Panc1 (cell line): ENCODE measurements at places on chromosomes 12 and 14.
A peak's percentile ranks its signal among the peaks of the same experiment; 100 is the strongest.

- DNase-seq = no peak
These were observed 222.9 kb upstream of the LMO3 start for GRCh38 chr12:16828891-16829290.

- no peak for DNase-seq
These were observed 301.9 kb downstream of the CCER1 start for GRCh38 chr12:90653040-90653439.

- DNase-seq = no peak
These were observed 103.0 kb downstream of the SAMD4A start for GRCh38 chr14:54669721-54670561.

GRCh38 chr14:92748259-92749016 is at the start of gene LGMN:
LGMN (minus strand) TSS chr14:92748627; CDS start chr14:92732786, 15,841 bp downstream.
- peak; percentile 52 for DNase-seq

DNA sequence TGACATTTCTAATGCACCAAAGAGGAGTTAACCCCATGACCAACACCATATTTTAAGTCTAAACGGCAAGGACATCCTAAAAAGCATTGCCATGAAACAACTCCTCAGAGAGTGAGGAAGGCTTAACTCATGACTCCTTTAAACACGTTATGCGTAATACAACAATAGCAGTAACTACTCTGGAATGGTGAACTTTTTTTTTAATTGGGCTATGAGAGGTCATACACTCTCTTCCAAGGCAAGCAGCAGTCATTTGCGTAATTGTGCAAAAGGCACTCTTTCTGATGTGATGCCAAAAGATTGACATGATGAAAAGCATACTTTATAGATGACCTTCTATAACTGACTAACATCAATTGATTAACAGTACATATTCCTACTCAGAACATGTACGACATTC is 39.4 kb downstream of the RHOJ start:
- no peak for DNase-seq

- no peak for DNase-seq
These were observed 40.1 kb downstream of the SMIM41 start for GRCh38 chr12:52119398-52120254.

DNA sequence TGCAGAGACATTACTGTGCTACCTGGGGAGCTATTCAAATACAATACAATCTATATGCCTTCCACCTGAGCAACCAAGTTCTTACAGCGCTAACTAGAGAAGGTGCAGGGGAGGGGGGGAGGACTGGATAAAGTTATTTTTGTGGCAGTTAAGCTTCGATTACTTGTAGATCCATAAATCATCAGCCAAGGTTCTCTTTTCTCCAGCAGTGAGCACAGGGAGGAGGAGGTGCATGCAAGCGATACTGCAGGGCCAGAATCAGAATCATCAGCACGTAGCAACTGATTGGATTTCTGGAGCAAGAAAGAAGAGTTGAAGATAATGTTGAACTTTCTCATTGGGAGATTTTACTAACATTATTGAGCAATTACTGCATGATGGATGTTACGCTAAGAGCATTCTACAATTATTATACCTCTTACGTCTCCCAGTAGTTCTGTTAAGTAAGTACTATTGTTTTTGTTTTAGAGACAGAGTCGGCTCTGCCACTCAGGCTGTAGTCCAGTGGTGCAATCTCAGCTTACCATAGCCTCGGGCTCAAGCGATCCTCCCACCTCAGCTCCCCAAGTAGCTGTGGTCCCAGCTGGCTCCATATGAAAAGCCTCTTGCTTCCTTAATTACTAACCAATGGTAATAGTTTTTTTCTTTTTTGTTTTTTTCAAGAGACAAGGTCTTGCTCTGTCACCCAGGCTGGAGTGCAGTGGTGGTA is 74.6 kb upstream of the EEA1 start:
- no peak for DNase-seq

- no peak for DNase-seq
These were observed 193.9 kb downstream of the TRHDE start for GRCh38 chr12:72465940-72466630.

- DNase-seq = no peak
These were observed 188.7 kb upstream of the TMEM260 start for GRCh38 chr14:56390859-56391258.

GRCh38 chr14:33063521-33063920 is 124.8 kb downstream of the NPAS3 start:
- DNase-seq = no peak

DNA sequence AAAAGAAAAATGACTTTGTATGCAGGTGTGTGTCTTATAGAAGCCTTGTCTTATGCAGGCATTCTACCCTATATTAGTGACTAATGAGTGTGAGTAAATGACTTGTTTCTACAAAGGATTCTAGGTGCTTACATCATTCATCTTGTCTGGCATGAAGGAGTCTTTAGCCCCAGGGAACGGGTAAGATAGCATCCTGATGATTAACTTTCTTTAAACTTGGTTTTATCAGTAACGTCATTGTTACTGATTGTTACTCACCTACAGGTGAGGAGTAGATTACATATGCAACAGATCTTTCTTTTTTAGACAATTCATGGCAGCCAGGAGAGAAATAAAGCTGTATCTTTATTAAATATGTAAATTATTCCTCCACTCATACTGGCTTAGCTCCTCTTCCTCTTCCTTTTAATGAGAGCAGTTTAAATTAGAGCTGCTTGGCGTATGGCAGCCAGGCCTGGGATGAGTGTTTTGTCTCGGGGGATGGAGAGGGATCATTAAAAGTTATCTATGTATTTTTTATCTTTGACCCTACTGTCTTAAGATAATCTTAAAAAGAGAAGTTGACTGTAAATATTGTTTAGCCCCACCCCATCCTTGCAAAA is 57.2 kb upstream of the ATP2A2 start:
- no peak for DNase-seq

DNA sequence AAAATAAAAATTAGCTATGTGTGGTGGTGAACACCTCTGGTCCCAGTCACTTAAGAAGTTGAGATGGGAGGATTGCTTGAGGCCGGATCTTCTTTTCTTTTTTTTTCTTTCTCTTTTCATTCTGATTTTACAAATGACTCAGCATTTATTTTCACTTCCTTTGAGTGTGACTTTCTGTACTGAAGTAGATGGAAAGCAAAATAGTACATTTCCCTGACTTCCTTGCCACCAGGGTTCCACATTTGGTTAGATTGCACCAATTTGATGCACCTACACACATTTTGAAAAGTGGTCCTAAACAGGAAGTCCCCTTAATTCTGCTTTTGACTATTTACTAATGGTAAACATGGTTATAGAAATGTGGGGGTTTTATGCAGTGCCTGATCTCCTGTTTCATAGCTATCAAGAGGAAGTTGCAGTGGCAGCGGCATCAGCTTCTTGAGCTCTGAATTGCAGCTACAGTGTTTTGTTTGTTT is 13.0 kb upstream of the LEMD3 start:
- DNase-seq = no peak

DNA sequence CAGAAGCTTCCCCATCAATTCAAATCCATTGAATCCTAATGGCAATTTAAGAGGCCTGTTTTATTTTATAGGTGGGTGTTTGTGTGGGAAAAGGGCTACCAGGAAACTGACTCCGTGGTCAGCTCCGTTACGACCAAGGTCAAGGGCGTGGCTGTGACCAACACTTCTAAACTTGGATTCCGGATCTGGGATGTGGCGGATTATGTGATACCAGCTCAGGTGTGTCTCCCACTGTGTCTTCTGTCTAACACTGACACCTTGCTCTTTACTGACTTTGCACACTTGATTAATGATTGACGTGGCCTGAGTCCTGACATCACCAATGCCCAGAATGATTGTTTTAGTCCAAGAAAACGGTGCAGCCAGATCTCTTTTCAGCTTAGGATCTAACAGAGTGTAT is 7.1 kb downstream of the P2RX4 start:
- no peak for DNase-seq

GRCh38 chr12:21774358-21775132 is at the start of gene KCNJ8:
KCNJ8 (minus strand) TSS chr12:21774706; CDS start chr12:21773616, 1,090 bp downstream.
- DNase-seq = no peak

DNA sequence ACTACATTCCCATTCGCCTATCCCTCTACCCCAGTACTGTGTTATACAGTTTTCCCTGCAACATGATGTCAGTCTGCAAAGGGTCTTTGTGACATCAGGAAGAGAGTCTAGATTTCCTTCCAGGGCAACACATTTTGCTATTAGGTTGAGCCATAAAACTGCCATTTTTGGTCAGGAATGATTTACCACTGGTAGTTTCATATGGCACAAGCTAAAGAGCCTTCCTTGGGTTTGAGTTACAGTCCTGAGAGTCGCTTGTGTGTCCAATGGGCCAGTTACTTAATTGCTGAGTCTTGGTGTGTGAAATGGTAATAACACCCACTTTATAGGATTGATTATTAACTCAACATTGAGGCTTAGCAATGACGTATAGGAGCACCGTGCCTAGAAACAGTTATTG is 22.6 kb upstream of the AMIGO2 start:
- DNase-seq = no peak

DNA sequence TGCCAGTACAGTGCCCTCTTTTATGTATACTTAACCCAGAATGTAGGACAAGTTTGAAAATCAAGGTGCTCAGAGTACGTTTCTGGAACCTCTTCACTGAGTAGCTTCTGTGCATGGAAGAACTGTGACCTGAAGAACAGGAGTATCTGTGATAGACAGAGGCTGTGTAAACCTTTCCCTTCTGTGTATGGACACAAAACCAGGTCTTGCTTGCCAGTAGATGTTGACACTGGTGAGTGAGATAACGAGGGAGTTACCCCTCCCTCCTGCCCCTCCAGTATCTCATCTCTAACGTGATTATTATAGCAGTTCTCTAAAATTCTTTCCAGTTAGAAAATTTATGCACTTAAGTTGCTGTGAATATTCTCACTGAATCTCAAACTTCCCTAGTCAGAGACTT is 170.8 kb downstream of the RPL10L start:
- DNase-seq = no peak

DNA sequence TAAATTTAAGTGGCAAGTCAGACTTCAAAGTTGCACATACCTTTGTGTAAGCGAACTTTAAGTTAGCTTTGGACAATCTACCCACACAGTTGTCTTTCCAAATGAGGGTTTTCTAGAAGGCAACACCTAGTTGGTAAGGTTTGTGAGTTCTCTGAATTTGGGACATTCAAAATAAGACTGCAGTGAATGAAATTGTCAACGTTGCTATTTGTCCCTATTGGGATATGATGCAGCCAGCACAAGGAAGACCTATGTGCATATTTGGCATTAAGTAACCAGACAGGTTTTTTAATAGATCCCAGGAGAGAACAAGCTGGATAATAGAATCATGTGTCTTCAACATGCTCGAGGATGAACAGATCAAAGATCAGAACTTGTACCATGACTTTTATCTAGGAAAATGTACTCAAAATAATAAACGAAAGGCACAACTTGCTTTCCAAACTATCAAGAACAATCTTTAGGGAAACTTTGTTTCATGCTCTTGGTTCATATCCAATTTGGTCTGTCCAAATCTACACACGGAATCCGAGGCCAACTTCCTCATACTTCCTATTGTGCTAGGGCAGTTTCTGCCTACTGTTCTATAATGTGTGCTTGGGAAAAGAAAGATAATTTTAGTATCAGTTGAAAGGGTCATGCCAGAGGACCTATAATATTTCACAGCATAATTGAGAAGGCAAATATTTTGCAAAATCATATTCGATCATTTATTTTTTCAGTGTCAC is 284.2 kb upstream of the SOX5 start:
- no peak for DNase-seq

DNA sequence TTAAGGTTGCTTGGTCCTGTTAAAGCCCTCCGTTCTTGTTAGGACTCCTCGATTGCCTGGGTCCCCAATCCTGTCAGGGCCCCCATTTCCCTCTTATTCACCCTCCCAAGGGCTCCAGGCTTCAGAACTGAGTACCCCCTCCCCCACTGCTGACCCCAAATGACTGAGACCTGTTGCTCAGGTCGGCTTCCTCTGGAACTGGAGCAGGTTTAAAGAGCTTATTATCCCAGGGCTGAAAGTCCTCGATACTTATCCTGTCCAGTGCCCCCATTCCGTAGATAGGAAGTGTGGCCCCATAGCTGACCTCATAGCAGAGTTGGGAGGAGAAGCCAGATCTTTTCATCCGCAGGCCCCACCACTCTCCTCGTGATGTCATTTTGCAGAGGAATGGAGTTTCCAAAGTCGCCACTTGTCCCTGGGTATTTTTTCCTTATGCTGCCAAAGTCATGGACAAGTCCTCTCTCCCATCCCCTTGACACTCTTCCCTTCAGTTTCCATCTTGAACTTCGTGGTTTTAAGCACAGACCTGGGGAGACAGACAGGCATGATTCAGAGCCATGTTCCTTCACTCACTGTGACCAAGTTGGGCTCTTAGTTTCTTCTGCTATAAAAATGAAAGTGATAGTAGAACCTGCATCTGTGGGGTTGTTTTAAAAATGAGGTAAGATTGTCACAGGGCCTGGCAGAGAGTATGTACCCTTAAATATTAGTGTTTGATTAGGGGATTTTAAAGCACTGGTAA is 1.2 kb downstream of the USP30 start:
- no peak for DNase-seq

DNA sequence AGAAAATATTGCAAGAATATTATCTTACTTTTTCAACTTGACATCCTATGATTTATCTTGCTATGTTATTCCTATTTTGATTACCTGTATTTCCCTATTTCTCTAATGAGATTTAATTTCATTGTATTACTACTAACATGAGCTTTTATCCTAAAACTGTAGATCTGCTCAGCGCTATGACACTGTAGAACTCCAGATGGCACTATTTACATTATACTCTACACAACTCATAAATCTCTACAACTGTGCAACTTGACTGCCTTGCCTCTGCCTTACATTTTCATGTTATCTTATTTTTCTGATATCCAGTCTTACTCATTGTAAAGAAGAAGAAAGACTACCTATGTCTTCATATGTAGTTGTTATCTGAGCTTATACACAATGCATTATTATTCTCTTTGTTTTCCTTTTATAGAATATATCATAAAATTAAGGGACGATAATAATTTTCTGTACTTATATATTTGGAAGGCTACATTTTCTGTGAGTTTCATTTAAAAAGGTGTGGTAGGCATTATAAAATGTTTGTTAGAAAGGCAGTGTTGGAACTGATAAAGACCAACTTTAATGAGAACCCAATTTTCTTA is 24.1 kb downstream of the NUP37 start:
- DNase-seq = no peak

DNA sequence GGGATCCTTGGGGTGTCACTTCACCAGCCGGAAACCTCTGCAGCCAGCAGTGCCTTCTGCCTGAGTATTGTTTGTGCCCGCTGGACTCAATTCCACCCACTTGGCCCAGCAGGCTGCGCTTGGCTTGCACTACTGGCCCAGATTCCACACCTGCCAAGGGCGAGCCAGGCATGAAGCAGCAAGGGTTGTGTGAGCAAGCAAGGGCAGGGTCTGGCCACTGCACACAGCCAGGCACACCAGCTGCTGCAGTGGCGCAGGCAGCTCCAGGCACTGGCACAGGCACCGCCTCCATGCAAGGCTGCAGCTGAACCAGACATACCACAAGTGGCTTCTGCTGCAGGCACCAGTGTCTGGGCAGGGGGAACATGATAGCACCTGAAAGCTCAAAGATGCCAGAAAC is 99.5 kb downstream of the NUAK1 start:
- no peak for DNase-seq

GRCh38 chr12:66066137-66066928 is 64.2 kb downstream of the LLPH start:
- DNase-seq = no peak
